ENCODE measurements at places on chromosomes 16 and 17. TPM values are rescaled to one million over a fixed set of nuclear protein-coding genes. Genes with fewer than 3 reads are reported as not detected.

DNA sequence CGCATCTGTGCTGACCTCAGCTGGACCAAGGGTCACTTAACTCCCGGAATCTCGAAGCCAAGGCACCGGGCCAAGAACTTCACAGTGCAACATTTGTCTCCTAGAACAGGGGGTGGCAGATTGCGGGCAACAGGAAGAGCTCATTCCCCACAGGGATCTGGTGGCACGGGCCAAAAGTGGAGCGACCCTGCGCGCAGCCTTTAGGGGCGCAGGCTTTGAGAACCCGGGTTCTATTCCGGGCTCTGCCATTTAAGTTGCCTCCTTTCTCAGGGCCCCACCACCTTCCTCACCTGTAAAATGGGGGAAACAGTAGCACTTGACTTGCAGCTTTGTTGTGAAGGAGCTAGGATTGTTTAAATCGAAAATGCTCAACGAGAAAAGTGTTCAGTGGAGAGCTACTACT, 651 bp downstream of the SHMT1 start:
- DNase-seq: no peak

DNA sequence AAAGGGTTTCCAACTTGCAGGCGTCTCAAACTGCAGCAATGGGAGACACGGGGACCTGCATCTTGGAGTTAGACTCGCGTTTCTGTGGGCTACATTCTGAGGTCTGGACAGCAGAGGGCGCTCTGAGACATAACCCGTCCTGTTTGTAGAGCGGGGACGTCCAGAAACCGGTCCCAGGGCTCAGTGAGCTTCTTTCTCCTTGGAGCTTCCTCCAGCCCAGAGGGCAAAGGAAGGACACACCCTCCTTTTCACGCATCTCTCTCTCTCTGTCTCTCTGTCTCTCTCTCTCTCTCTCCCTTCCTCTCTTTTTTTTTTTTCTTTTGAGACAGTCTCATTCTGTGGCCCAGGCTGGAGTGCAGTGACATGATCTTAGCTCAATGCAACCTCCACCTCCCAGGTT, 19.8 kb downstream of the COX4I1 start:
- peak; percentile 46 for DNase-seq

DNA sequence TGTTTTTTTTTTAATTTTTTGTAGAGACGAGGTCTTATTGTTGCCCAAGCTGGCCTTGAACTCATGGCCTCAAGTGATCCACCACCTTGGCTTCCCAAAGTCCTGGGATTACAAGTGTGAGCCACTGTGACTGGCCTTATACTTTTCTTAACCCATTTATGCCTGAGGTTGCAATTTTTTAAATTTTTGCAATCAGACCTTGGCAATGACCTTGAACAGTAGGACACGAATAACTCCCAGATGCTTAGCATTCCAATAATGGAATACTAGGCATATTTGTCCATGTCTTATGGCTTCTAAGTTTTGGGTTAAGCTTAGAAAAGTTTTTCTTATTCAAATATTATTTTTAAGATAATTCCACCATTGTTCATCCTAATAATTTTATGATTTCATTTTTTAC, 28.3 kb upstream of the TMEM97 start:
- no peak for DNase-seq

TBC1D3E gene
- total RNA-seq: not detected

CBX8 gene
- total RNA-seq: 15.3 TPM
